Stimulated activated CD8-positive, alpha-beta memory T cell treated with anti-CD3 and anti-CD28 coated beads, Interleukin-7, amount 100 ng/mL, for 24 hours (primary cell): ENCODE measurements at places on chromosomes 11 and 22.

- no peak for DNase-seq
These were observed 799.4 kb upstream of the TENM4 start for GRCh38 chr11:80240245-80240644.

DNA sequence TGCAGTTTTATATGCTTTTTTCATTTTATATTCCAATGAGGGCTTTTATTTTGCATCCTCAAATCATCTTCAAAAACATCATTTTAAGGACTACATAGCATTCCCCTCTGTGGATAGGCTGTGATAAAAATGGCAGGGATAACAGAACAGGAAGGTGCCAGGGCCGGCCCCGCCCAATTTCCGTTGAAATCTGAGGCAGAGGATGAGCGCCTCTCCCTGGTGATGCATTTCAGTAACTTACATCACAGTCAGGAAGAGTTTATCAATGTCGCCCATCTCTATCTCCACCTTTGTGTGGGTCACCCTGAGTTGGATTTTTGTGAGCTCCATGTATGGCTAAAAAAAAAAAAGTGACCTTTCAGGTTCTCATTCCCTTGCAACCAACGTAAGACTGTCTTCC, 201.6 kb downstream of the DSCAML1 start:
- DNase-seq: no peak

DNA sequence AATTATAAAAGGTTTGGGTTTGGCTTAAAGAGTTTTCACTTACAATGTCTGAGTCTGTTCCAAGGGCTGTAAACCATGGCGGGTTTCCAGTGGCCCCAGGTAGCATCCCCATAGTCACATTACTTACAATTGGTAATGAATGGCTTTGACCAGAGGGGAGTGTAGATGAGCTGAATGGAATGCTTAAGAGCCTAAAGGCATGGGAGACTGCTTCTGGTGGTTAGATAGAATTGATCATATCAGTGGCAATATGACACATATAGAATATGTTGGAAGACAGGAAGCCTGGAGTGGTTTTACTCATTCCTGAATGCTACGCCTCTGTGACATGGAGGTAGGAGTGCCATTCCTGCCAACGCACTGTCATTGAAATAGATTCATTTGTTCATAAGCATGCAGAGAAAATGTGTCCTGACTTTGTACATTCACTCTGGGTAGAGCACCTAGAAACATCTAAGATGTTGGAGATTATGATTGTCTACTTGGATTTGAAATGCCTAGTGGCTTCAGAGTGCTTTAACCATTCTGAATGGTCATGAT, 183.3 kb downstream of the BLID start:
- DNase-seq: no peak

- no peak for DNase-seq
These were observed 68.0 kb downstream of the PGR start for GRCh38 chr11:101061606-101062005.

DNA sequence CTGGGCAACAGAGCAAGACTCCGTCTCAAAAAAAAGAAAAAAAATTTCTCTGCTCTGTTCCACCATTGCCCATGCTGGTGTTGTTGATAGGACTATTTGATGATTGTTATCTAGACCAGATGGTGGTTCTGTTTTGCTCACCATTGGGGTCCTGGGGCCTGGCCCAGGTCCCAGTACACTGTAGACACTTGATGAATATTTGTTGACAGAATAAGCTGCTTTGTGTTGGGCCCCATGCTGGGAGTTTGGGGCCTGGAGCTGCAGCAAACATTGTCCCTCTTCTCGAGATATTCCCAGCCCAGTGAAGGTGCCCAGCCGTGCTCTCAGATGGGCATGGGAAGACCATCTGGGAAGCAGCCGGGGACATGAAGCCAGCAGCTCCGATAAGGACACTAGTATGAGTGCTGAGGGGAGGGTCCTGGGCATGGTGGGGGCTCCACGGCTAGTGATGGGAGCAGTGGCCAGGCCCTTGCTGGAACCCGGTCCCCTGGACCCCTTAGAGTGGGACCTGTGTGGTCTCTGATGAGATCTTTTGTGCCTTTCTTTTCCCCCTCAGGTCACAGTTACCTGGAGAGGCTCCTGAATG, 13.6 kb downstream of the INCENP start:
- DNase-seq: no peak

GRCh38 chr22:36773935-36774334, 2.0 kb downstream of the IFT27 start:
- no peak for DNase-seq

- DNase-seq: no peak
These were observed 76.6 kb downstream of the WT1 start for GRCh38 chr11:32358729-32359128.

- no peak for DNase-seq
These were observed 82.2 kb upstream of the SEPTIN5 start for GRCh38 chr22:19631899-19632667.

DNA sequence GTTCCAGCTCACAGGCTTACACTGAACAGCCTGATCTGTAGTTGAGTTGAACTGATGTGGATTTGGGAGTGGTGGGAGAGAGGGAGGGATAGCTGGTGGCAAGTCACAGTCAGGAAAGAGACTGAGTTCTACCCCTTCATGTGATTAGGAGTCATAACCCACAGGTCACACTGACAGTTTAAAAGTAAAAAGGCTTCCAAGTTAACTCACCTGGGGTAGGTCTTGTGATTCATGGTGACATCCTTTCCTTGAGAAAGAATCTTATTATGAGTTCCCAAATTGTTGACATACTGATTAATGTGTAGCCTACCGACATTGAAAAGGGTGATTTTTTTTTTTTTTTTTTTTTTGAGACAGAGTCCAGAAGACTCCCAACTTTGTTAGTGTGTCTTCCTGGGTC, 5.4 kb downstream of the IZUMO1R start:
- DNase-seq: no peak

DNA sequence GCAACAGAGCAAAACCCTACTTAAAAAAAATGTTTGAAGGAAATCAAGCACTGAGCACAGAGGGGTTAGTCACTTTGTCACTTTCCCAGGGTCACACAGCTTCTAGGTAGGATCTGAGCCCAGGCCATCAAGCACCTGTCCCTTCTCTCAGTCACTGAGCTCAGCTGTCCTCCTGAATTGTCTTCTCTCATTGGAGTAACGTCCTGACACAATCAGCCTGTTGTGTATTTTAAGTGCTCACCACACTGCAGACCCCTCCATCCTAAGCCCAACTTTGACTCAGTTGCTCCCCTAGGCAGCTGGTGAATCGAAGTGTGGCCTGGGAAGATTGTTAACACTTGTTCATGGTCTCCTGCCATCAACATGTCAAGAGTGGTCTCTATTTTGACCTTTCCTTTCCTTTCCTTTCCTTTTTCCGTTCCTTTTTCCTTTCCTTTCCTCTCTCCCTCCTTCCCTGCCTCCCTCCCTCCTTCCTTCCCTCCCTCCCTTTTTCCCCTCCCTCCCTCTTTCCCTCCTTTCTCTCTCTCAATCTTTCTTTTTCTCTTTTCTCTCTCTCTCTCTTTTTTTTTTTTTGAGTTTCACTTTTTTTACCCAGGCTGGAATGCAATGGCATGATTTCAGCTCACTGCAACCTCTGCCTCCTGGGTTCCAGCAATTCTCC, 76.1 kb downstream of the PIWIL3 start:
- no peak for DNase-seq

DNA sequence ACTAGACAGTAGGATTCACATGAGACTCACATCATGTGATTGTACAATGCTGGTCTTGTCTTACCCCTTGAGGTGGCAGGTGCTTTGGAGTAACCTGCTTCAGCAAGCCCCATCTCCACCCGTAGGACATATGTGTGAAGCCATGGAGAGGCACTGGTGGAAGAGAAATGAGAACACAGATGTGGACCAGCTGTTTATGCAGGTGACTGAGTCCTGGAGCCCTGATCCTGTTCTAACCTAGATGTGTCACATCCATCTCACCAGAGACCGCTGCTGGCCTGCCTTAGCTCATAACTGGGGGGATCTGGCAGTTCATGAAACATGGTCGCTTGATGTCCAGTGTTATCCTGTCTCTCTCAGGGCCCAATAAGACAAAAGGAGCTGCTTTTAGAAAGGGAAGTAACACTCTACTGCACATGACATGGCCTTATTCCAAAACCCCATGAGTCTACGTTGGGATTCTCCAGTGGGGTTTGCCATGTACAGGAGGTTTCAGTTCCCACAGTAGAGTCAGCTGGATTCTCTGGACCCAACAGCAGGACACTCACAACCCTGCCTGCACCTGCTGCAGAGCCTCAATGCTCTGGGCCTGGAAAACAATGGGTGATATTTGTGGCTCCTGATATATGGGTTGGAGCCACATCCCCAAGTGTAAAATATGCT, 62.0 kb downstream of the GGTLC2 start:
- DNase-seq: no peak

DNA sequence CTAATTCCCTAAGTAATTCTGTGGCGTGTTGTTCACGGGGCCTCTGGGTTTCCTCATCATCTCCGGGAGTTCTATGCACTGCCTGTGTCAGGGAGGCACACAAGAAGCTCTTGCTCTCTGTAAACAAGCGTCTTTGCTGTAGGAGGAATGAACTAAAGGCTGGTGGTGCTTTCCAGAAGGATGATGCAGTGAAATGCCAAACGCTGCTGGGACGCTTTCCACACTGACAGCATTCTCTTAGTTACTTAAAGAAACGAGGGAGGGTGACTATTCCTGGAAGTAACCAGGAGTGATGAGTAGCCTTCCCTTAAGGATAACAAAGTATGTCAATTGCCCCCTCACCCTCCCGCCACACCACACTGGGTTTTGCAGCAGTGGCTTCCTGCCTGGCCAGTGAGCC, 38.5 kb upstream of the NUP50 start:
- DNase-seq: no peak

GRCh38 chr11:35280727-35281126, 138.6 kb downstream of the SLC1A2 start:
- DNase-seq: no peak

DNA sequence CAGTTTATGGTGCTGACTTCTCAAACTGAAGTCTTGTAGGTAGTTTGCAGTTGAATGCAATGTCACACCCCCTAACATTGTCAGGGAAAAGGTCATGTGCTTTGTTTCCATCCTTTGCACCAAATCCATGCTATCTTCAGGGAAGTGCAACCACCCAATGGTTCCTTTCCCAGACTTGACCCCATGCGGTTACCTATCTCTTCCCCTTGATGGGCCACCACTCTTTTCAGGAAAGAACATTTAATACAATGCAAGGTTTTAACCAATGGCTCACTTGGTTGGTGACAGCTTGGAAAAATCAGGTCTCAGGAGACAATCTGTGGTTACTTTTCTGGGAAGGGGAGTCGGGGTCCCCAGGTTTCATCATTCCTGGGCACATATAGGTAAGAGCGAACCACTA, 2.1 kb downstream of the ABTB2 start:
- no peak for DNase-seq

DNA sequence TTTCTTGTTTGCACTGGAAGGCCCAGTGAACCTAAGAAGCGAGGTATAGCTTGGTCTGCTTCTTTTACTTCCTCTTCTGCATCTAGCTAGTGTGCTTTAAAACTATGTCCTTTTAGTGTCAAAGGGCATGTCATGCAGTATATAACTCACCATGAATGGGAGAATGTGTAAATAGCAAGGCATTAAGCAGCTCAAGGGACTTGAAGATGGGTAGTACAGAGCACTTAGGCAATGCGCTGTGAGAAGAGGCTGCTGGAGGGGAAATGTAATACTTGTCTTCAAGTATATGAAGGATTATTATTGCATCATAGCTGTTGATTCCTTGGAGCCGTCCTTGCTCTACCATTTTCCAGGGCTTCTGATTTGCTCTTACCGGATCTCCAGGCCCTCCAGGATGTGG, 7.6 kb downstream of the MAML2 start:
- DNase-seq: no peak
